Thymus (tissue), 14 donors: ENCODE measurements at places on chromosomes 5 and 9.

DNA sequence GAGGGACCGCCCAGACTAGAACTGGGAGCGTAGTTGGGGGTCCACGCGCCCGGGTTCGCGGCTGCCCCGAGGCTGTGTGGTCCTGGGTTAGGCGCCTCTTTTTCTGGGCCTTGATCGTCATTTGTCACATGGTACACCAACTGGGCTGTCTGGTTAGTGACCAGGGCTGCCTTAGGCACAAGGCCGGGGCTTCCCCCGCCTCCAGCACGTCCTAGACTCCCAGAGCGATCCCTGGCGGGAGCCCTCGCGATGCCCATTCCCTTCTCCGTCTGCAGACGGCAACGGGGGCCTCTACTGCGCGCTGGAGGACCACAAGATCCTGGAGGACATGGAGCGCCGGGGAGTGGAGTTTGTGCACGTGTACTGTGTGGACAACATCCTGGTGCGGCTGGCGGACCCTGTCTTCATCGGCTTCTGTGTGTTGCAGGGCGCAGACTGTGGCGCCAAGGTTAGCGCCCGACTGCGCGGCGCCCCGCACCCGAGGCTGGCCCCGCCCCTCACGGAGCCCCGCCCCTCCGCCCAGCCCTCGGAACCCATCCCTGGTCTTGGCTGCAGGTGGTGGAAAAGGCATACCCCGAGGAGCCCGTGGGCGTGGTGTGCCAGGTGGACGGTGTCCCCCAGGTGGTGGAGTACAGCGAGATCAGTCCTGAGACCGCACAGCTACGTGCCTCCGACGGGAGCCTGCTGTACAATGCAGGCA, 1.5 kb downstream of the UAP1L1 start:
- DNase-seq: no peak

DNA sequence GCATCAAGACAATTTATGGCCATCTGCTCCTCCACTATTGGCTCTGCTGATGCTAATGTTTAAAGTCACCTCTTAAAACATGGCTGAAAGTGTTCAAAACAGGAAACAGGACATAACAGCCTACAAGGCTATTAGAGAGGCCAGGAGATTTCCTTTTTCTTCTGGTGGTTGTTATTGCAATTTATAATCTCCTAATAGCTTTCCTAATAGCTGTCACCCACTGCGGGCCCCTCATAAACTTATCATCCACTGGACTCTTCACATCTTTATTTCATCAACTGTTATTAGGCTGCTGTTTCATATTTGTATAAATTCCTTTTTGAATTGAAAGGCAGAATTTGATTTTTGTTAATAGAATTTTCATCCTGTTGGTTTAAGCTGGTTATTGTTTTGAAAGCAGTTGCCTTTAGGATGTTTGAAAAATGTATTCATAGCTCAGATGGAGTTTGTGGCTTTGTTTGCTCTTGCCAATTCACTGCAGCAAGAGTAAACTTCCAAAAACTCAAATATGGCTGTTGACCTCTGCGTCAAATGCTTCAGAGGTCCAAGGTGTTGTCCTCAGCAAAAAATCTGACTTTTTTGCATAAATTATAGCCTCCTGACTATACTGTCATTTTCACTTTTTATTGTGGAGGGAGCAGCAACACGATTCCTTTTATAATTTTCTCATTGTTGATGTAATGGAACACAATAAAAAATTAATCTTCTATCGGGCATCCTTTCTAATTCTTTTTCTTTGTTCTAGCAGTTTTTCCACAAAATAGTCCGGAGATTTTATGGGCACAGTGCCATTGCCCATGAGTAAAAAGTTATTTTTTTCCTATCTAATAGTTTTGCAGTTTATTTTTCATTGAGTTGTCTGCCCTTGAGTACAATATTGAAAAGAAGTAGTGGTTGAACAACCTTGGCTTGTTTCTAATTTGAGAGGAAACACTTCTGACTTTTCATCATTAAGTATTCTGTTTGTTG, 69.3 kb downstream of the MAT2B start:
- no peak for DNase-seq

- DNase-seq: no peak
These were observed 93.1 kb upstream of the NFIL3 start for GRCh38 chr9:91516777-91517176.

DNA sequence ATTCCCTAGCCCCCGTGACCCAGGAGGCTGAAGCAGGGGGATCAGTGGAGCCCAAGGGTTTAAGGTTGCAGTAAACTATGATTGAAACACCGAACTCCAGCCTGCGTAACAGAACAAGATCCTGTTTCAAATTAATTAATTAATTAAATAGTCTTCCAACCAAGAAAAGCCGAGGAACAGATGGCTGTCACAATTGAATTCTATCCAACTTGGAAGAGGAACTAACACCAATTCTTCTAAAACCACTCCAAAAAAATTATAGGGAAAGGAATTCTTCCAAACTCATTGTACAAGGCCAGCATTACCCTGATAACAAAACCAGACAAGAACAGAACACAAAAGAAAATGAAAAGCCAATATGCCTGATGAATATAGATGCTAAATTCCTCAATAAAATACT, 43.4 kb upstream of the RGS7BP start:
- DNase-seq: no peak

- no peak for DNase-seq
These were observed 81.5 kb downstream of the WNK2 start for GRCh38 chr9:93265301-93265971.
